ENCODE measurements at places on chromosomes 2 and 18.

DNA sequence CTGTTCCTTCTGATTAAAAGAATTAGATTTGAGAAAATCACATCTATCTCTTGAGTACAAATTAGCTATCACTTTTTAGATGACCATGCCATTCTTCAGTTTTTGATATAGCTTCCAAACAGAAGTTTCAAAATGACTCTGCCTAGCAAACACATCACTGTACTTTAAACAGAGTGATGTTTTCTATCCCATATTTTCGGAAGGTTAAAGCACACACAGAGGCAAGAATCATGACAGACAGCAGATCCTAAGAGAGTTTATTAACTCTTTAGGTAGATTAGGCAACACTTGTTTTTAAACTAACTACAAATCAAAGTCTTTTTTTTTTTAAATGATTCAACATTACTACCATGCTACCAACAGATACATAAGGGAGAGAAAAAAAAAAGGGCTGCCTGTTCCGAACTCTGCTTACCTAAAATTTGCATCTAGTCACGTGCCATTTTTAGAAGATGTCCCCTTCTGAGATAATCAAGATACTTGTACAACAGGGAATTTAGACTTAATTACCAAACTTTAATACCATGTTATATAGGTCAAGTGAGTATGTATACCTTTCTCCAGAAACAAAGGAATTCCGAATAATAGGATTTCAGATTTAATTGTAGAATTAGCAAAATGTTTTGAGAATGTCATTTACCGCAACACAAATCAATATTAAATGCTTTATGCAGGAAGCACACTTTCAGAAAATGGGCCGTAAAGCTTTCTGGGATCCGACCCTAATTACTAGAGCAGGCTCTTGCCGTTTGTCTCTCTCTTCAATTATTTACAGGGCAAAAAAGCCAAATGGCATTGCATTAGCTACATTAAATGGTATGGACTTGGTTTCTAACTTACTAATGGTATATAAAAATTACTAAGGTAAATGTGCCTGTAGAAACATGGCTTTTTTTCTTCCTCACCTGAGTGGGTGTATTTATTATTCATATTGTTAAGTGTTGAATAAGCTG lies 2.6 kb downstream of the RBMS1 start:
- no peak for DNase-seq

DNA sequence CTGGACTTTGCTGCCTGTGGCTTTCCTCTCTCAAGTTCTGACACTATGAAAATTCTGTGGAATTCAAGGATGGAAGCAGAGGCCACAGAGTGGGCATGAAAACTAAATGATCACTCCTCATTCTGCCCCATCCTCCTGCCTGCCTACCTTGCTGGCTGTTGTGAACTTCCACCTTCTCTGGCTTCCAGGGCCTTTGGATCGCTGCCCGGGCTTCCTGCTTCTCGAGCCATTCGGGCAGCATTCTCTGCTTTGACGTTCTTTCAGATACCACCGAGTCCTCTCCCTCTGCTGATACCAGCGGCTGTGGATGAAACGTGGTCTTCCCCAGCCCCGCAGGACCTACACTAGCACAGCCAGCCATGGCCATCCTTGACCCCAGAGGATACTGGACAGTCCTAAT lies 327.7 kb upstream of the SLC14A2 start:
- DNase-seq, result no peak

DNA sequence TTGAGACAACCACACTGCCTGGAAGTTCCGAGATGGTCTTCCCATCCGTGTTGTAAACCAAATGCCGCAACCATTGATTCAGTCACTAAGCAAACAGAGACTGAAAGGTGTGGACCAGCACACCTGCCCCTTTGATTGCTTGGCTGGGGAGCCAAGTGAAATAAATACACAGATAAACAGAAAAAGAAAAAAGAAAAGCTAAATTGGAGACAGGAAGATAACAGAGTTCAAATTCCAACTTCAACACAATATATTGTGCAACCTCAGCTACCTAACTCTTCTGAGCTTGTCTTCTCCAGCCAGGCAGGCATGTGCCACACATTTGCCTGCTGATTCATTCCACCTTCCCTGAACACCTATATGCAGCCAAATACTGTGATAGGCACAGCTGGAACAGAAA lies 110.9 kb downstream of the PID1 start:
- DNase-seq, result no peak

- DNase-seq, result no peak
These were observed 303.2 kb upstream of the MC4R start for GRCh38 chr18:60675801-60676200.

DNA sequence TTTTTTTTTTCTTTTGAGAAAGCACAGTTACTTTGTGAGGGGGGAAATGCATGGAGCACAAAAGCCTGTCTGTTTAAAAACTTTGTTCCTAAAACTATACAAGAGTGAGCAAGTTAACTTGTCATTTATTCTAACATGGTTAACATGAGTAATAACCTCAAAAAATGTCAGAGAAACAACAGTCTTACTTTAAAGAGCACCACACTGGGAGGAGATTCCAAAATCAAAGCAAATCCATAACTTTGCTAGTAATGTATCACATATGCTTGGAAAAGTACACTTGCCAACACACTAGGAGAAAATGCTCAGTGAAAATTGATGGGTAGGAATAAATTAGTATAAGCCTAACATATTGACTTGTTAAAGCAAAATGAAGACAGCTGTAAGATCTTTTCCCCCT lies 157.1 kb downstream of the PRPF40A start:
- DNase-seq, result no peak

DNA sequence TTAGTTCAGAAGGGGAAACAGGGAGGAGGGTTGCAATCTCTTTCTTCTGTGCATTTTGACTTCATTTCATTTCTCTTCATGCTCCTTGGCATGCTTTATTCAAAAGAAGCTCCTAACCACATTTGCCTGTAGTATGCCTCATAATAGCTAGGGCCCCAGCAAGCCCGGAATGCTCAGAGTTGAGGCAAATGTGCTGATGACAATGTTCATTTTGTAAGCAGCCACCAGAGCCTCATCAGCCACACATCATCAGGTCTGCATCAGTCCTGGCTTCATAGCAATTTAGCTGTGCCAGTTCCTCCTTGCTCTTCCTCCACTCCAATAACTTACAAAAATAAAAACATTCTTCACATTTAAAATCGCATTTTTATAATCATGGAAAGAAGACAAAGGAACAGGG lies 65.4 kb upstream of the MMADHC start:
- DNase-seq, result no peak

GRCh38 chr2:192072261-192072660 lies 122.5 kb downstream of the TMEFF2 start:
- DNase-seq, result no peak

DNA sequence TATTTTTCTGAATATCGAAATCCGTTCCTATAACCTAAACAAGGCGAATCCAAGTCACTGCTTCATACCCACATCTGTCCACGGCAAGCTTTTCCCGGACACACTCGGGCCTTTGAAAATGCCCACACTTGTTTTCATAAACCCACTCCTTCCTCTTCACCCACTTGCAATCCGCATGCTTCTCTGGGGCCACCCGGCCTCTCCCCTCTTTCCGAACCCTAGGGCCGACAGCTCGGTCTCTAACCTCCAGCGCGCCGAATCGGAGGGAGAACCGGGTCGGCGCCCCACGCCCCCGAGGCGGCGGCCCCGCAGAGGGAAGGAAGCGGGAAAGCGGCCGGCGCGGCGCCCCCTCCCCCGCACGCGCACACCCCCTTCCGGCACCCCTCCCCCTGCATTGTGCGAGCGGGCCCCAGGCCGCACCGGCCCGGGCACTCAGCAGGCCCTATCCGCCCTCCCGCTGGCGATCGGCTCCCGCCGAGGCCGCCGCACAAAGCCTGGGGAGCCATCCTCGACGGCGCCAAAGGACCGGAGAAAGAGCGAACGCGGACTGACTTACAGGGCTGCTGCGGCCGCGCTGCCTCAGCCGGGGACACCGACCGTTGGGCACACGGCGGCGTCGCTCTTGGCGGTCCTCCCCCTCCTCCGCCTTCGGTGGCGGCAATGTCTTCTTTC lies 467 bp downstream of the PUM2 start:
- DNase-seq, result peak; percentile 72

DNA sequence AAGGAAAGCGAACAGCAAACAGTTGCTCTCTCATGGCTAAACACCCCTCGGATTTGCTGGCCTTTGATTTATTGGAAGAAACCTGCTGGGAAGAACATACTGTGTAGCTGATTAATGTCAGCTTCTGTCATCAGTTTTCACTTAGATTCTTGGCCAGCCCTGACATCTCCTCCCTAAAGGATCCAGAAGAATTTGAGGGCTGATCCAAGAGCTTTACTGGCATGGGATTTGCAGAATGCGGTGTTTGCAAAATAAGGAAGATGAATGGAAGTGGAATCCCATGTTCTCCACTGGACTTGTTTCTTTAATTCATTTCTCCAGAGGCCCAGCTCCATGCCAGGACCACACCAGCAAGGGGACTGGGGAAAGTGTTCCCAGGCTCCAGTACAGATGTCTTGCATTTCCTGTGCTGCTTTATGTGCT lies 80.5 kb downstream of the RDH14 start:
- DNase-seq, result no peak

DNA sequence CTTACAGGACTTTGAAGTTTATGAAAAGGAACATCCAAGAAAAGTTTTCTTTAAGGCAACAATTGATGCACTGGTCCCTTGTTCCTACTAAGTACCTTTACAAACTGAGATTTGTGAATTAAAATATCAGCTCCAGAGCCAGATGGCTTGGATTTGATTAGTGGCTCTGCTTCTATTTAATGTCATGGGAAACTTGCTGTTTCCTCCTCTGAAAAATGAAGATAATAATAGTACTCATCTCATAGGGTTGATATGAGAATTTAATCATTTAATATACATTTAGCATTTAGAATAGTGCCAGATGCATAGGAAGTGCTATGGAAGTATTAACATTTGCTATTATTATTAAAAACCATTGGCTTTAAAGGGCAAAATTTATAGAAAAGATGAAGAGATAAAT lies 2.6 kb upstream of the GAREM1 start:
- DNase-seq, result no peak

DNA sequence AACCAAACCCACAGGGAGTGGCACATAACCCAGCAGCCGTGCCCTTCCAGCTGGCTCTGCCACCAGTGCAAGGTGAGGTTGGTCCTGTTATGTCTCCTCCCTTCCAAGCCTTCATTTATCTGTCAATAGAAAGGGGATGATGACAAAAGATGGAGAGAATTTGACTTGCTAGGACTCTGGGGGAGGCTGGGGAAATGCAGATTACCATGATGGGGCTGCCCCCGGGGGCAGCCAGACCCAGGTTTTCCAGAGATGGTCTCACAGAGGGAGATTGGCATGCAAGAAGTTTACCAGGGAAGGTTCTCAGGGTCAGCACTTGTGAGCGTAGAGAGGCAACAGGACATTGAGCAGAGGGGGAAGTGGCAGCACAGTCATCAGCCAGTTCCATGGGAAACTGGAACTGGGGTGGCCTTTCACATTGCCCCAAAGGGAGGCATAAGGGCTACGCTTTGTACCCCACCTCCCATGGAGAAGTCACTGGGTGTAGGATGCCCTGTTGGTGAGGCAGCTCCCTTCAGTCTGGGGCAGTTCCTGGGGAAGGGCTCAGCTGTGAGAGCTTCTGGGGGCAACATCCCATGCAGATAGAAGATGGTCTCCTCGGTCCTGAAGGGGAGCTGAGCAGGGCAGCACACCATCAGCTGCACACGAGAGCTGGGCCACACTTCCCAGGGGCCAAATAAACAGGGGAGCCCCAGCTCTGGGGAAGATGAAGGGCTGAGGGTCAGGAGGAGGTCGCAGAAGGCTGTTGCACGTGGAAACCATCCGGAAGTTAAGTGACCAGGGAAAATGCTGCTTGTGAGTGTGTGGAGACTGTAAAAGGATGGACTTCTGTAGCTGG lies 117.8 kb upstream of the EPC2 start:
- DNase-seq, result no peak

- no peak for DNase-seq
These were observed 233.5 kb upstream of the ZEB2 start for GRCh38 chr2:144753416-144753815.

GRCh38 chr18:23570912-23571504 lies 15.3 kb downstream of the NPC1 start:
- no peak for DNase-seq

- no peak for DNase-seq
These were observed 161.8 kb downstream of the CELF4 start for GRCh38 chr18:37403788-37404187.

DNA sequence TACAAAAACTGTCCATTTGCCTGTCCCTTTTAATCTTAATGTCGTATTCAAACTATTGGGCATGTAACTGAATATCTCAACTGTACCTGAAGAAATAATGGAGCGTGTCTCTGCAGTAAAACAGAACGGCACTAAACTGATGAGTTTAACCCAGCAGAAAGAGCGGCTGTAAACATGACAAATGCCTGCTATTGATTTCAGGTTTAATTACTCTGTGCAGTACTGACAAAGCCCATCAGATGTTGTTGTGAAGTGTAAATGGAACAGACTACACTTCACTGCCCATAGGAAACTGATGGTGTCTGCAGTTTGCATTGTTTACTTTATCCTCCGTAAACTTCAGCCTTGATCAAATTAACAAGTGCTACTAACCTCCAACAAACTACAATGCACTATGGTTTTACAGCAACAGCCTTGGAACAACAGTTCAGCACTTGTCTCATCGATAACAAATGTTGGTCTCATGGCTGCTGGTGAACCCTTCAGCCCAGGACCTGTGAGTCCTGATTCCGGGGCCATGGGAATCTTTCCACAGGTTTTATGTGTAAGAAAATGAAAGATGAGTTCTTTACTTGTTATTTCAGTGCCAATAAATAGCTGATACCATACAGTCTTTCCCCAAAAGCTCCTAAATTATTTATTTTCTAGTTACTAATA lies 316.5 kb downstream of the CCDC178 start:
- DNase-seq, result no peak

DNA sequence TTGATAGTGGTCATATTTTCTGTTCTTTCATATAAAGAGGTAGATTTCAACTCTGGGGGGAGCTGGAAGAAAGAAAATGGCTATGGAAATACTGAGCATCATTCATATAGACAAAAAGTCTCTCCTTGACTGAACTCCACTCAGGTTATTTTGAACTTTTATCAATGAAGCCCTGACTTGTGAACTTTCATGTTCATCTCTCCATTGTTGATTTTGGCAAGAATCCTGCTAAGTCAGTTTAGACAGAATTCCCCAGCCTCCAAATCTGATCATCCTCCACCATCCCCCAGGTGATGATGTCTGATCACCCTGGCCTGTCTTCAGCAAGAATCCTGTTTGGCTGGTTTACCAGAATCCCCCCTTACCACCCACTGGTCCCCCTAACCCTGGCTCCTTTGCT lies 395.0 kb downstream of the NCKAP5 start:
- no peak for DNase-seq

GRCh38 chr2:234797566-234798250 lies 154.1 kb upstream of the SH3BP4 start:
- DNase-seq, result no peak

- no peak for DNase-seq
These were observed 135.9 kb downstream of the PRPF40A start for GRCh38 chr2:152581360-152581759.

DNA sequence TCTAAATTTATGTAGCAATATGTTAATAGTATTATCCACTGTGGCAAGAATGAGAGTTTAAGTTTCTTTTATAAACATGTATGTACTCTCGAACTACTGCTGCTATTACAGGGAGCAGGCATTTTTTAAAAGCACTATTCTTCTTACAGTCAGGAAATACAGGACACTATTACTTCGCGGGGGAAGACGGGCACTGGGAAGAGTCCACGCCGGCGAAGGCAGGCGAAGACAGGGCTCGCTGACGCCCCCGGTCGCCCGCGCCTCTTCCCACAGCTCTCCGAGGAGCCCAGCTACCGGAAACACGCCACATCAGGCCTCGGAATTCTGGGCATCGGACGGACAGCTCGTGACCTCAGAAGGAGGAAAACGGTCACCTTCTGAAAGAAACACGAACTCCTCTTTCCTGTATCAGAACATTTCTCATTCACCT lies 90.2 kb downstream of the FAM161A start:
- no peak for DNase-seq

GRCh38 chr2:44079686-44080085 lies 83.9 kb upstream of the LRPPRC start:
- DNase-seq, result no peak
